ENCODE measurements at places on chromosomes 5 and 9.

- DNase-seq, result no peak
Observed at GRCh38 chr9:1273859-1274258, 223.7 kb downstream of the DMRT2 start.

DNA sequence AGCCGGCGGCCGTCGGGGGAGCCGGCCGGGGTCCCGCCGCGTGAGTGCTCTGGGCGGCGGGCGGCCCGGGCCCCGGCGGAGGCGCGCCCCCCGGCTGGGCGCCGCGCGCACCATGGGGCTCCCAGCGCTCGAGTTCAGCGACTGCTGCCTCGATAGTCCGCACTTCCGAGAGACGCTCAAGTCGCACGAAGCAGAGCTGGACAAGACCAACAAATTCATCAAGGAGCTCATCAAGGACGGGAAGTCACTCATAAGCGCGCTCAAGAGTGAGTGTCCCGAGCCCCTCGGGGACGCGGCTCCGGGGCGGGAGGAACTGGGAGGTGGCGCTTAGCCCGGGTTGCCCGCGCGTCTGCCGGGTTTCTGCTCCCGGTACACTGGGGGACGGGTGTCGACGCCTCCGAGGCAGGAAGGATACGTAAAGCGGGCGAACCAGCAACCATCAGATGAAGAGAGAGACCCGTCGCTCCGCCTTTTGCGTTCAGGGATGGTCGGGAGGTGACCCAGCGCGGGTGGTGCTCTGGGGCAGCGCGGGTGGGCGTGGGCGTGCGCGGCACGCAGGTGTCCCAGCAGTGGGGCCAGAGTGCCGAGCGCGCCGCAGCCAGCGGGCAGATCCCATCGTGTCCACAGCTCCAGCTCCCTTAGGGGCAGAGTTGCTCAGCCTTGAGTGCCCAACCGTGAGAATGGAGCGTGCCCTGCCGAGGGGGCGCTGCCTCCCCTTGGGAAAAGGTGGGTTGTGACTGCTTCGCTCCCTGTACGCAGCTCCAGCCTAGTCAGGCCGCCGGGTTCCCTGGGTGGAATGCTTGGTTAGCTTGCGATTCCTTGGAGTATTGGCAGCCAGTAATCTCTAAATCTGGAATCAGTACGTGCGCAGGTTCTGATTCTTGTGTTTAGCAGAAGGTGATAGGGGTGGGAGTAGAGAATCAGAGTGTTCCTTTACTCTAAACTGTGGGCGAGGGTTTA is 753 bp downstream of the ARHGAP26 start:
- peak; percentile 61 for DNase-seq

GRCh38 chr9:136339173-136339957 is 12.0 kb downstream of the GPSM1 start:
- peak; percentile 70 for DNase-seq

GRCh38 chr9:75063556-75064305 is 24.2 kb downstream of the NMRK1 start:
- DNase-seq, result no peak

- DNase-seq, result no peak
Observed at GRCh38 chr5:72137826-72138409, 30.6 kb downstream of the MAP1B start.

GRCh38 chr5:100668511-100668910 is 133.3 kb downstream of the FAM174A start:
- no peak for DNase-seq

DNA sequence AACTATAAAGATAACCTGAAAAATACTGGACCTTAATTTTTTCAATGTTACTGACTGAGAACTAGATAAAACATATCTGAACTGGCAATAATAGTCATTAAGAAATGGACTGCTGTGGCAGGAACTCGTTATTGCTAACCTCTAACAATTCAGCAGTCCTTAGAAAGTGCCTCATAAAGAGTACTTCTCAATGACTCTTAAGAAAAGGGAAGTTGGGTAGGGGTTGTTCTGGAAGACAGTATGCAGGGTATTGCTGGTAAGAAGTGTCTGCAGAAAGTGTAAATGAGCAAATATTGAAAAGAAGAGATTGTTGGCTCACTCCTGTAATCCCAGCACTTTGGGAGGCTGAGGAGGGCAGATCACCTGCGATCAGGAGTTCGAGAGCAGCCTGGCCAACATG is 27.9 kb downstream of the FOXD1 start:
- DNase-seq, result no peak

DNA sequence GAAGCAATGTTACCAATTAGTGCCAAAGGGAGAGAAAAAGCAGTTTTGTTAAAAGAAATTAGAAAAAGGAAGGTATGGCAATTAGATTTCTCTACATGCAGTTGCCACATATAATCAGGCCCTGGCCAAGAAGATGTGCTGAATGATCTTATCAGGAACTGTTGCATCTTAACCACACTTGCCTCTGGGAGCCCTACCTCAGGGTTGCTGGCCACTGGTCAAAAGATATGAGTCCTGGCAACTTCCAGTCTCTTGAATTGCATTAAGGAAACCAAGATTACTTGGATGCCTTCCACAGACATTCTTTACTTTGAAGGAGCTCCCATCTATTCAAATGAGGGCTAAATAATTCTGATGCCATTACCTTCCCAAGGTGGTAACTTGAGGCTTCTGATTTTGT is 60.4 kb downstream of the TNC start:
- no peak for DNase-seq

GRCh38 chr9:13284011-13284410 is 4.5 kb upstream of the MPDZ start:
- DNase-seq, result no peak

GRCh38 chr9:125974705-125975104 is 227.5 kb downstream of the PBX3 start:
- DNase-seq, result no peak

- no peak for DNase-seq
Observed at GRCh38 chr9:132541870-132542830, 40.3 kb upstream of the BARHL1 start.

DNA sequence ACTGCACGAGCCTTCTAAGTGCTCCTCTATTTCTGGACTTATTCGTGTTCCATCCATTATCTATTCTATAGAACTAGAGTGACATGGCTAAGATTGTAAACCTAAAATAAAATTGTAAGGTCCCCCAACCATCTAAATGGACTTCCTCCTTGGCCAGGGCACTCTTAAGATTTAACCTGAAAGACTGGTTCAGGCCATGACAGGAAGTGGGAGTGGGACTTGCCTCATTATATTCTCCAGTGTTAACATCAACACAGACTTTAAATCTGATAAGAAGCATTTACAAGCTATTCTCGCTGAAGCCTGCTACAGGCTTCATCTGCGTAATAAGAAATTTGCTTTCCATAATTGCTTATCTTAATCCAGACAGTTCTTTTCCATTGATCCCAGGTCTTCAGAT is 117.0 kb downstream of the SSBP2 start:
- no peak for DNase-seq

GRCh38 chr5:58810086-58810485 is 227.2 kb downstream of the RAB3C start:
- no peak for DNase-seq
